ENCODE measurements at places on chromosomes 1 and 21.

GRCh38 chr1:230048322-230048721 lies 18.7 kb upstream of the GALNT2 start:
- no peak for DNase-seq

GRCh38 chr1:29444782-29445729 lies 208.7 kb downstream of the PTPRU start:
- no peak for DNase-seq

GRCh38 chr1:218711001-218711400 lies 365.9 kb downstream of the TGFB2 start:
- no peak for DNase-seq

DNA sequence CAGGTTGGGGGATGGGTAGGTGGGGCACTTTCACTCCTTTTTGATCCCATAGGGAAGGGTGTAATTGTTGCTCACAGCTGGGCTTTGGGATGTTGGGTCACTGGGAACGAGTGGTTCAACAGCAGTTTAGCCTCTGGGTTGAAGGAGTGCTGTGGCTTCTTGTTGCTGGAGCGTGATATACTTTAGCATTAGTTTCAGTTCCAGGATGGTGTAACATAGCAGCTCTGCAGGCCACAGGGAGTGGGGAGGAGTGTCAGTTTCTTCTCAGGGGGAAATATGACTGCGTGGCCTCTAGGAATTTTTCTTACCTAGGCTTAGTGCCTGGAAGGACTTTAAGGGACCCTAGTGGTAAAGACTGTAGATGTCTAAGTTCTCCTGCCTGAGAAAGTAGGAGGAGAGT lies 1105.3 kb upstream of the TMPRSS15 start:
- no peak for DNase-seq

Data from stimulated activated CD8-positive, alpha-beta memory T cell treated with anti-CD3 and anti-CD28 coated beads, Interleukin-7, amount 100 ng/mL, for 24 hours (primary cell).